ENCODE measurements at places on chromosomes 5 and 9.

- no peak for DNase-seq
Observed at GRCh38 chr5:171442287-171443042, 23.0 kb downstream of the FGF18 start.

GRCh38 chr9:93874242-93874641 is 80.9 kb downstream of the BARX1 start:
- DNase-seq, result no peak

- peak; percentile 79 for DNase-seq
Observed at GRCh38 chr5:150141544-150142184, 14.0 kb downstream of the PDGFRB start.

DNA sequence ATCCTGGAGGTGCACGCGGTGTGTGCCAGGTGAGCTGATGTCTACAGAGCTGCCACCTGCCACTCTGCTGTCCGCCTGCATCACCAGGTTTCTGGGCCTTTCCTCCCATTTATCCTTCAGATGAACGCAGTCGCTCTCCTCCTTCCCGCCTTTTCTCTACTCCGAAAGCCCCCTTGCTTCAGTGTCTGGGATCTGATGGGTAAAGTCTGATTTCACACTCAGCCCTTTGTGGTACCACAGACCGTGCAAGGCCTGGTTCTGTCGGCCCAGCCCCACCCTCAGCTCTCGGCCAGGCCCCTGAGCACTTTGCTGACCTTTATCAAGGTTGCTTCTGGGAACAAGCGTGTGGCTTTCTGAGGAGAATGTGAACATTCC is 32.5 kb downstream of the GLT6D1 start:
- DNase-seq, result no peak

- DNase-seq, result no peak
Observed at GRCh38 chr9:74662674-74663073, 165.5 kb downstream of the RORB start.

GRCh38 chr5:32339198-32339597 is 26.5 kb upstream of the MTMR12 start:
- DNase-seq, result no peak

DNA sequence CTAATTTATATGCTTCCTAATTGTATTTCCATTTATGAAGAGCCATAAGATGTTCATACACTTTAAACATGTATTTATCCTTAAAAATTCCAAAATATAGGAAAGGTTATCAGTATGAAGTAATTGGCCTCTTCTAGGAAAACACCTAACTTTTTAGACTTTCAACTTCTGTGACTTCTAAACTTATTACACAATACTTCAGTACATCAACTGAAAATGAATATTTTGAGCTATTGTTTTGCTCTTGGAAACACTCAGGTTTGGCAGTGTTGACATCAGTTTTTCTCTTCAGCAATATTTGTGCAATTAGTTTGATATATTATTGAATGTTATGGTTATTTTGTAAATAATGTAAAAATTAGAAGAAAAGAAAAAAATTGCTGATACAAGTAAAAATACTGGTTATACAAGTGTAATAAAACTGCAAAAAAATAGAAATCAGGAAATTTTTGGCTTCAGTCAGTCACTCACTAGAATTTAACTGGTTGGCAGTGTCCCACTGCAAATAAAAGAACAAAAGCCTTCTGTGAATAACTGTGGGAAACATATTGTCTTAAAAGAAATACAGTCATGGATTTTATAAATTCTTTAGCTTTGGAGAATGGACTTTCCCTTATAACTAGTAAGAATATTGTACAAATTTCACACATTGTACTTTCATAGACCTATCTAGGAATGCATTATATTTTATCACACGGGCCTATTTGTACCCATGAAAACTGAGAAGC is 635.9 kb downstream of the TLE1 start:
- DNase-seq, result no peak

GRCh38 chr5:132651838-132652469 is 6.0 kb upstream of the IL13 start:
- DNase-seq, result no peak

DNA sequence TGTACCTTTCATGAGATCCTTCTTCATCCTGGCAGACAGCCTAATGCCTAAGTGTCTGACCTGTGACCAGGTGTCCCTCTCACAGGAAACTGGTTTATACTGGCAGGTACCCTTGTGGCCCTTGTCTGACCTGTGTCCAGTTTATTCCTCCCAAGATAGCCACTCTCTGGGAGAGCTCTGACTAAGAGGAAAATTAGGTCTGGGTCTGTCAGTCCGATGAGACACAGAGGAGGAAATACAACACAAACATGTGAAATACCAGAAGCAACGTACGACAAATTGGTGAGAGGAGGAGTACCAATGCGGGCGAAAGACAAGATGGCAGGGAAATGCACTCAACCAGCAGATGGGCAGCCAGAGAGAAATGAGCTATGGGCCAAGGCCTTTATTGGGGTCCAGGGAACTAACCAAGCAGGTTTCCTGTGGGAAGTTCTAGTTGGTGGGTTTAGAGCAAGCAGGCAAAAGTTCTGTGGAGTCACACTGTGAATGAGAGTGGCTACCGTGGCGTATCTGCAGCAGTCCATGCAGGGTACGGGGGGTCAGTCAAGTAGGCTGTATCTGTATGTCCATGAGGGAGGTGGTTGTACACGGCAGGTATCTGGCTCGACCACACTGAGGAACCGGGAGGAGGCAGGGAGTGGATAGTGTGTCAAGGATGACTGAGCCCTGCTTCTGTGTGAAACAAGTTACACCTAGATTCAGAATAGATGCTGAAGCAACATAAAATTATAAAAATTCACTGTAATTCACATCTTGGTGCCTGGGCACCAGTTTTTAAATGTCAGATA is 109.0 kb downstream of the MLLT3 start:
- no peak for DNase-seq

- no peak for DNase-seq
Observed at GRCh38 chr5:132417010-132417439, 47.5 kb downstream of the SLC22A5 start.

DNA sequence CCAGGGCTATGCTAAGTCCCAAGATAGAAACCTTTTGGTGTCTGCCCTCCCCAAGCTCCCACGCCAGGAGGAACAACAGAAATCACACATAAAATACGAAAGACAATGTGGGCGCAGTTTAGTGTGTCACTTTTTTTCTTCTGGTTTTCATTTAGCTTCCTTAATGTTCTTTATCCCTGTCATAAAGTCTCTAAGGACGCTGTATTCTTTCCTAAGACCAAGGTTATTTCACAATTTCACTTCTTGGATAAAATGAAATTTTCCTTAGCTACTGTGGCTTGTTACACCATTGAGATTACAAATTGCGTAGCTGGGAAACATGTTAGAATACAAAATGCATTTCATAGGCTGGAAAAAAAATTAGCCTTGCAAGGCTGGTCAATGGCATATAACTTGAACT is 85.4 kb downstream of the GLIS3 start:
- peak; percentile 77 for DNase-seq

- DNase-seq, result no peak
Observed at GRCh38 chr5:16888694-16889124, 47.4 kb downstream of the MYO10 start.

DNA sequence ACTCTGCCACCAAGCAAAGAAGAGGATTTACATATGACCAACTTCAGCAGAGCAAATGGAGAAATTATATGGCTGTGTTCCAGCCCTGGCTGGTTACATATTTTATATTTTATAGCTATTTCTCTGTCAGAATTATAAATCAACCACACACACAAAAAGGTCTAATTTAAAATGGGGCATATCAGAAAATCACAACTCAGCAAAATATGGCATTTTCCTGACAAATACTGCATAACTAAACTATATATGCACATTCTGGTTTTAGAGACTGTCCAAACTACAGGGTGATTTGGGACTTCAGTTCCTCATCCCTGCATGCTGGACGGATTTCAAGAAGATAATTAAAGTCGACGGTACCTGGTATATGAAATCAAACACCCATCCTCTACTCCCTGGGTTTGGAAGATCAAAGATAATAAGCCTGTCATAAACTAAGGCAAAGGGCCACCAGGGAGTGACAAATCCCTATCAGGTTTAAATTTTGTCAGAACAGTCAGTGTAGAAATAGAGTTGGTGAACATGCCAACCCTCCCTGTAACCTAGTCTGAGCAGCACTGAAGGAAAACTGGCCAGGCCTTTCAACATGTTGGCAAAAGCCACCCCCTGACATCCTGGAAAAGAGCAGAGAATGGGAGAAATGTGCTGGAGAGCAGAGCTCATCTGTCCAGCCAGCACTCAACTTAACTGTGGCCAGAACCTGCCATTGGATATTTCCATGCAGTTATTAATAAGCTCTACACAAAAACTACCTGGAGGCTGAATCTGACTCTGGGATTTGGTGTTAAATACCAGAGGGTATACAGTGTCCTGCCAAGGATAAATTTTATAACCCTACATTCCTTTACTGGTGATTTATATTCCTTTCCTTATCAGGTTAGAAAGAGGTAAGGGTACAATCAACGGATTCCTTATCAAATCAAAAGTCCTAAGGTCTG is 235.7 kb downstream of the ENC1 start:
- no peak for DNase-seq
